ENCODE measurements at places on chromosomes 6 and 20.
A peak's percentile ranks its signal among the peaks of the same experiment; 100 is the strongest.

- ATAC-seq = no peak
Observed at GRCh38 chr20:61293951-61294350, 41.9 kb downstream of the CDH4 start.

- no peak for ATAC-seq
Observed at GRCh38 chr6:127173156-127173940, 54.9 kb downstream of the RSPO3 start.

DNA sequence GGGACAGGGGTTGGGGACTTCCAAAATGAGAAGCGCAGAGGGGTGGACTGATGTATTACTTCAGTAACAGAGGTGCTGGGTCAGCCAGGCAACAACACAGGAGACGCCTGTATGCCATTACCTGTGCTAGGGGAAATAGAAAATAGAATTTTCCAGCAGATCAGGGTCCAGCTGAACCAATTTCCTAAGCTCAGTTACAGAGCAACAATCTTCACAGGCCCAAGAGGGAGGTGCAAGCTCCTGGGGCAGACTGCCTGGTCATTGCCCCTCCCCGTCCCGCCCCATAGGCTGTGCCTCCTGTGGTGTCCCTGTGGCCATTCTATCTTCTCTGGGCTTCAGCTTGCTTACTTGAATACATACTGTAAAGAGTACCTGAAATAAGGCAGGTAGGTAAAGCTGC is 3.7 kb downstream of the KCNK5 start:
- no peak for ATAC-seq

- ATAC-seq = no peak
Observed at GRCh38 chr6:19587238-19587942, 249.8 kb upstream of the ID4 start.

GRCh38 chr20:58228103-58228483 is 360 bp downstream of the ANKRD60 start:
- no peak for ATAC-seq

DNA sequence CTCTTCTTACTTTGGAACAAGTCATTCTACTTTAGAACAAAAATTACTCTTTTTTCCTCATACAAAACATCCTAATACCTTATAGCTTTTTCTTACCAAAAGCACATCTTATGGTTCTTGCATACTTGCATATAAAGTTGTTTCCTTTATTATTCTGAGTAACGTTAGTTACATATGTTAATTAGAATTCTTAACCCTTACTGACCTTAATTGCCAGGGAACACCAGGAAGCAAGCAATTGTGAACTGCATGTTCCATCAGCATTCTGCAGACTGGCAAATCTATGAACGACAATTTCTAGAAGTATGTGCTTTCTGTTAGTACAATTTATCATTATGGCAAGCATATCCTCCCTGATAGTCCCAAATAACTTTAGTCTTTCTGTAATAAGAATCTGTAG is 831.0 kb downstream of the C6orf118 start:
- ATAC-seq = no peak

DNA sequence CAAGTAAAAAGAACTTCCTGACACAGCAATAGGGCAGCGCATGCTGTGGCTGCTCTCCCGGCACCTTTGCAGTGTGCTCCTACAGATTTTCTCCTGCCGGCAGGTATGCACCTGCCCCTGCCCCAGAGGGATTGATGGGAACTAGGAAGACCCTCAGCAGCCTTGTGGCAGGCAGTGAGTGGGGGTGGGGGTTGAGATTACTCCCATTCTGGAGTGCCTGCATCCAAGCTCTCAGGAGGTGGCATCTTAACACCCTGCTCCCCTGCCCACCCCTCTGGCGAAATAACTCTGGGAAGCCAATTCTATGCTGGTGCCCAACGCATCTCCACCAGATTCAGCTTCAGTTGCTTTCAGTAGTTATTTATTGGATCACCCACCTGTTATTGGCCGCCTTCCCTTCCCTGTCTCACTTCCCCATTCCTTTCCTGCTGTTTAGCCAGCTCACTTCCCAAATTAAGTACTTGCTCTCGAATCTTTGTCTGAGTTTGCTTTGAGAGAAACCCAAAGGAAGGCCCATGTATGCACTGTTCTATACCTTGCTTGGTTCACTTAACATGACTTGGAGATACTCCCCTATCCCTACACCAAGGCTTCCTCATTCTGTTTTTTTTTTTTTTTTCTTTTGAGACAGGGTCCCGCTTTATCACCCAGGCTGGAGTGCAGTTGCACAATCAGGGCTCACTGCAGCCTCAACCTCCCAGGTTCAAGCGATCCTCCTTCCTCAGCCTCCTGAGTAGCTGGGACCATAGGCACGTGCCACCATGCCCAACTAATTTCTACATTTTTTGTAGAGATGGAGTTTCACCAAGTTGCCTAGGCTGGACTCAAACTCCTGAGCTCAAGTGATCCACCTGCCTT is 29.3 kb upstream of the SLC23A2 start:
- ATAC-seq = no peak

DNA sequence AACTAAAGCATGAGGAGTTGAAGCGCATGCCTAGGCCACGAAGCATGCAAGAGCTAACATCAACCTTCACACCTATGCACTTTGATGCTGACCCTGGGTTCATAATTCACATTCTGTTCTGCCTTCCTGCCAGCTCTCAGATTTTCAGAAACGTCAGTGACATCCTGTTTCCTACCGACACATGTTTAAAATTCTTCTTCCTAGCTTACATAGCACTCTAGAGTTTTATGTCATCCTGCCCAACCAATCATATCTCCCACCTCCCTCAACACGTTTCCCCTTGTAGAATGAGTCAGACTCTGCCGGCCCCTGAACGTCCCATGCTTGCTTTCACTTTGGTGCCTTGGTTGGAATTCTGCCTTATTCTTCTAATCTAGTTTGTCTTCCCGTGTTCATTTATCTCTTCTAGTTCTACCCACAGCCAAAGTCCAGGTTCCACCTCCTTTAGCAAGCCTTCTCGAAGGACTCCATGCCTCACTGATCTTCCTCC is 97.2 kb upstream of the MAP7 start:
- peak; percentile 99 for ATAC-seq

DNA sequence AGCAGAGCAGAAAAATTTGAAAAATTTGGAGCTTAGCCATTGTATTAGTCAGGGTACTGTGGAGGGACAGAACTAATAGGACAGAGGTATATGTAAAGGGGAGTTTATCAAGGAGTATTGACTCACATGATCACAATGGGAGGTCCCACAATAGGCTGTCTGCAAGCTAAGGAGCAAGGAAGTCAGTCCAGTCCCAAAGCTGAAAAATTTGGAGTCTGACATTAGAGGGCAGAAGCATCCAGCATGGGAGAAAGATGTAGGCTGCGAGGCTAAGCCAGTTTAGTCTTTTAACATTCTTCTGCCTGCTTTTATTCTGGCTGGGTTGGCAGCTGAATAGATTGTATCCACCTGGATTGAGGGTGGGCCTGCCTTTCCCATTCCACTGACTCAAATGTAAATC is 82.0 kb downstream of the SMPDL3A start:
- ATAC-seq = no peak

DNA sequence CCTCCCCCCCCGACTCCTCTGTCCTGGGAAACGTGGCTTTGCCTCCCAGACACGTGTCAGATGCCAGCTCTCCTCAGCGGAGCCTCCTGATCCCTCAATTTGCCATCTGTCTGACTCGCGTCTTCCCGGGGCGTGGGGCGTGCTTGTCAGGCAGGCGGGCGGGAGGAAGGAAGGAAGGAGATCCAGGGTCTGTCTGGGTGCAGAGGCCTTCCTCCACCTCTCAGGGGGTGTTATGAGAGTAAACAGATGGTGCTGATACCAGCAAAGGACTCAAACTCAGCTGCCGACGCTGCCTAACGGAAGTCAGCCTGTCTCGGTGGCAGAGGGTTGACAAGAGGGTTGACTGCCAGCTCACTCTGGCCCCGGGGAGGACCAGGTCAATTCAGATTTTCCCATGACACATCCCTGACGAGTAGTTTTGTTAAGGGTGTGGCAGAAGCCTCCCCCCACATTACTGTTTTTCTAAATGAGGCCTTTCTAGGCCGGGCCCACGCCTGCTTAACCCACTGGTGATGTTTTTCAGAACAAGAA is 17.0 kb downstream of the UQCC2 start:
- ATAC-seq = peak; percentile 87

GRCh38 chr20:49987015-49987867 is 4.5 kb downstream of the SNAI1 start:
- no peak for ATAC-seq

DNA sequence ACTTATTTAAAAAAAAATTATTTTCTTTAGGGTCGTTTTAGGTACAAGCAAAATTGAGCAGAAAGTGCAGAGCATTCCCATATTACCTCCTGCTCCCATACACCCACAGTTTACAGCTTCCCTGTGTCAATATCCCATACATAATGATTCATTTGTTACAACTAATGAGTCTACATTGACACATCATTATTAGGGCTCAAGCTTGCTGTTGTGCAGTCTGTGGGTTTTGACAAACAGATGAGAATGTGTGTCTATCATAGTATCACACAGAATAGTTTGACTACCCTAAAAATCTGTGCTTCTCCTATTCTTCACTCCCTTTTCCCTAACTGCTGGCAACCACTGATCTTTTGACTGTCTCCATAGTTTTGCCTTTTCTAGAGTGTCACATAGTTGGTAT is 9.4 kb downstream of the PSMF1 start:
- ATAC-seq = no peak

- no peak for ATAC-seq
Observed at GRCh38 chr20:2402271-2402980, 21.7 kb downstream of the TGM6 start.

- peak; percentile 96 for ATAC-seq
Observed at GRCh38 chr6:108921547-108922361, 73.5 kb downstream of the ARMC2 start.

- ATAC-seq = no peak
Observed at GRCh38 chr6:62441182-62441581, 155.2 kb upstream of the KHDRBS2 start.

DNA sequence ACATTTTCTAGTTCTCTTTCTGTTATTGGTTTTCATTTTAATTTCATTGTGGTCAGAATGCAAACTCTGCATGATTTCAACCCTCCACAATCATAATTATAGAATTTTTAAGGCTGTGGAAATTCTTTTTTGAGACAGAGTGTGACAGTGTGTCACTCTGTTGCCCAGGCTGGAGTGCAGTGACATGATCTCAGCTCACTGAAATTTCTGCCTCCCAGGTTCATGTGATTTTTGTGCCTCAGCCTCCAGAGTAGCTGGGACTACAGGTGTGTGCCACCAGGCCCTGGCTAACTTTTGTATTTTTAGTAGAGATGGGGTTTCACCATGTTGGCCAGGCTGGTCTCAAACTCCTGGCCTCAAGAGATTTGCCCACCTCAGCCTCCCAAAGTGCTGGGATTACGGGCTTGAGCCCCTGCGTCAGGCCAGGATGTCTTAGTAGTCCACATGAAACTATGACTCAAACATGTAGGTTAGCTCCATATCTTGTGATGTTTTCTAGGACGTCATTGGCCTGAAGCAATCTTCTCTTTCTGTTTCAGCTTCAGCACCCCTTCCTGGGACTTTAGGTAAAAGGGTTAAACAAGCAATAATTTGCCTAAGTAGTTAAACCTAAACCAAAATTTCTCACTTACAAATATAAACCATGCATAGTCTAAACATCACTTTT is 47.4 kb upstream of the SAMD3 start:
- ATAC-seq = no peak

DNA sequence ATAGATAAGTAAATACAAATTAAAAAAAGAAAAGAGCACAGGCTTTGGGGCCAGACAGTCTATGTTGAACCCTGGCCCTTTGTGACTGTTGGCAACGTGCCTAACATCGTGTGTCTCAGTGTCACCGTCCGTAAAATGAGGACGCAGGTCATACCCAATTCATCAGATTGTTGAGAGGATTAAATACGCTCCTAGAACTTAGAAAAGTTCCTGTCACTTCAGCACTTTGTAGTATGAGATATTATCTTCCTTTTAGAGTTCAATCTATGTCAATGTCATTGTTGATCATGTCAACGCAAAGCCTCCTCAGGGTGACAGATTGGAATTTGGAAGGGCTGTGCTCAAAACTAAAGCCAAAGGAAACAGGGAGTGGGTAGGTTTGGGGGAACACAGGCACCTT is 21.7 kb downstream of the SERPINB1 start:
- ATAC-seq = no peak

DNA sequence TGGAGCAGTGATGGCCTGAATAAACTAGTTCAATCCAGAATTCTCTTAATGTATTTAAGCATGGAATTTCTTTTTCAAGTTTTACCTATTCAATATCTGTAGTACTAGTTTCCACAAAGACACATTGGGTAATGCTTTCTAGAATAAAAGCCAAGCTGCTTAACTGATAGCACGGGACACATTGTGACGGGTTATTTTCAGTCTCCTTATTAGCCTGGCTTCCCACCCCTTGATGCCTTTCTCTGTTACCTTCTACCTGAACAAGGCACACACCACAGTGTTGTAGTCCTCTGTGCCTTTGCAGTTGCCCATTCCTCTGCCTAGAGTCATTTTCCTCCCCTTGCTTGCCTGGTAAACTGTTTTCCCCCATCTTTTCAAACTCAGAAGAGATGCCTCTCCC is 139.1 kb downstream of the HDGFL1 start:
- ATAC-seq = no peak

DNA sequence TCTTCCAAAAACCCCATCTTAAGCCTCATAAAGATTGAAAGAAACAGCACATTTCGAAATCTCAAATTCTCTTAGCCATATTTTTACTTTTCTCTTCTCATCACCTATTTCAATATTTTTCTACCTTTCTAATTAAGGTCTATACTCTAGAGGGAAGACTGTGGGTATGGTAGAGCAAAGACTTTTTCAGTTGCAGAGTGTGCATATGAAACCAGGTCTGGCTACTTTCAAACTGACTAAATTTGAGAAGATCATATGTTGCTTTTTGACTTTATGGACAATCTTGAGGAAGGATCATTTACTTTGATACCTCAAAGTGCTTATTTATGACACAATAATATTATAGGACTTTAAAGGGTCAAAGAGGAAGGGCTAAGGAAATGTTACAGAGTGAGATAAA is 20.7 kb downstream of the FILIP1 start:
- ATAC-seq = no peak

- peak; percentile 45 for ATAC-seq
Observed at GRCh38 chr6:42505385-42505718, 53.6 kb upstream of the TRERF1 start.

- ATAC-seq = no peak
Observed at GRCh38 chr6:169130113-169130512, 123.5 kb downstream of the THBS2 start.

DNA sequence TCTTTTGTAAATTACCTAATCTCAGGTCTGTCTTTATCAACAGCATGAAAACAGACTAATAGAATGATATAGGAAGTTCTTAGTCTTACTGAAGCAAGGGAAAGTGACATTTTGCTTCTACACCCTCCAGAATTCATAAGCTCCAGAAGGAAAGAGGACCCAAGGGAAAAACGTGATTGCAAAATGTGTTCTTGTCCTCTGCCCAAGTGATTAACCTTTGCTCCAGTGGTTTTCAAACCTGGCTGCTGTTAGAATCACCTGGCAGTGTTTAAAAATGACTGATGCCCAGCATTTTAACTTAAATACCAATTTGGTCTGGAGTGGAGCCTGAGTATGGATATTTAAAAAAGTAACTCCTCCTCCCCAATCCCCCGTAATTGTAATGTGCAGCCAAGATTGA is 191.4 kb downstream of the SLC16A10 start:
- ATAC-seq = no peak

All from activated CD4-positive, CD25-positive, alpha-beta regulatory T cell treated with anti-CD3 and anti-CD28 coated beads, Interleukin-2, amount 50 U/mL, for 24 hours (primary cell).